ENCODE measurements at places on chromosomes 4 and X.

DNA sequence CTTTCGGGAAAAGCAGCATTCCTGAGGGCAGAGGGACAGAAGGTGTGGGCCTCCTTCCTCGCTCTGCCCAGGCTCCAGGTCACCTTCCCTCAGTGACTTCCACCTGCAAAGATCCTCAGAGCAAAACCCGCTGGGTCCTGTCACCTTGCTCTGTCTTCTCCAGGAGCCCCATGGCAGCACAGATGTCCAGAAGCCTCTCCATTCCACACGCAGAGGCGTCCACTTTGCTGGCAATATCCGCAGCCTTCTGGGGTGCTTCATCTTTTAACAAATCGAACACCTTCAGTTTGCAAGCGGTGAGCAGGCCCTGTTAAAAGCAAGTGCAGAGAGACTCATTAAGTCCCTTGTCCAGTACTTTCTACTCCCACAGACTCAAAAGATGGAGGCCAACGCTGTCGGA lies 27.3 kb downstream of the ASMTL start:
- H3K4me3 ChIP-seq, result no peak overlapping the region
- H3K36me3 ChIP-seq, result peaks cover 70% of the 10 kb centered on the region
- DNase-seq, result no peak

DNA sequence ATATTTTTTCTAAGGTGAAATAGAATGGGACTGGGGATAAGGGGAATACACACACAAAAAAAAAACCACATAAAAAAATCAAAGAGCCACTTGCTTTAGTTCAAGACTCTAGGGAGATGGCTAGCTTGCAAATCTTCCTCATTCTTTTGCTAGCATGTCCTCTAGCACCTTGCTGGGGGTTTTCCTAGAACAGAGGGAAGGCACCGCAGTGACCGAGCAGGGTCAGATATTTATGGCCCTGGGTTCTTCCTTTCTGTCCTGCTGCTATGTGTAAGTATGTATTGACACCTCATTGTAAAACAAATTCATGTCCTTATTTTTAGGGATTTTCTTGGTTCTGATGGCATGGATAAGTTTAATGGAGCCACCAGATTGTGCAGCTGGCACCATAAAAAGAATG lies 81.2 kb downstream of the SHISA3 start:
- DNase-seq, result no peak
- no peak overlapping the region for H3K27ac ChIP-seq
- H3K36me3 ChIP-seq, result peaks cover 8% of the 10 kb centered on the region
- H3K4me3 ChIP-seq, result no peak overlapping the region
- H3K27me3 ChIP-seq, result no peaks in the 10 kb centered on the region

- H3K27me3 ChIP-seq, result no peaks in the 10 kb centered on the region
- DNase-seq, result no peak
- no peak overlapping the region for H3K4me3 ChIP-seq
- H3K36me3 ChIP-seq, result no peaks in the 10 kb centered on the region
Observed at GRCh38 chr4:84089652-84090437, 409.2 kb downstream of the NKX6-1 start.

DNA sequence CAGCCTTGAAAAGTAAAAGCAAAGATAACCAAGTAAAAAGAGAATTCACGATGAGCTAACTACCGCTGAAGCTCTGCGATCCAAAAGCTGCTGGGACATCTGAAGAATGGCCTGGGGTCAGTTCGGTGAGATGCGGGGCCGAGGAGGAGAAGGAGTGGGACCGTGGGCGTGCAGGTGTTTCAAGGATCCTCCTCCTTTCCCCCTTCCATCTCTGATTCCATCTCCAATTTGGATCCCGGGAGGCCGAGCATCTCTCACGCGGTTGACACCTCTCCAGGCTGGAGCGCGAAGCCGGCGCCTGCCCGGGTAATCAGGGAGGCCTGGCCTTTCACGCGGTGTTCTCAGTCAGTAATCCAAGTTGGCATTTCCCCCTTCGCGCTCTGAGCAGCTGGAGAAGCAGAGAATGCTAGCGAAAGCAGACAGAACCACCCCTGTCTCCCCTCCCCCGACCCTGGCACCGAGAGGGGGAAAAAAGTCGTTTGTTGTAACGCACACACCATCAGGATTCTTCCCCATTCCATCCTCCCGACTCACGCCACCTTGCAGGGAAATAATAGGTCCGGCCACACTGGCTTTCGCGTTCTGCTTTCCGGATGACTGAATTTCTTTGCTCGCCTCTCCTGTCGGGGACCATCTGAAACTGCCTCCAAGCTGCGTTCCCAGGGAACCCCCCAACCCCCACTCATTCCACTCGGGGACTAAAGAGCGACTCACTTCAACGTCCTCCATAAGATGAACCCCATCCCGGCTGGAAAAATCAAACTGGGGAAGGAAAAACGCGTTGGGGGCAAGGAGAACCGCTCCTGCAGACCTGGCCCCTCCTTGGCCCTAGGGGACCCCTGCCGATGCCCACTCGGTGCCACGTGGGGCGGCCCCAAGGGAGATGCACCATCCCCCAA lies 6.5 kb downstream of the NEUROG2 start:
- peaks cover 42% of the 10 kb centered on the region for H3K4me1 ChIP-seq
- no peak for DNase-seq
- no peak overlapping the region for H3K27ac ChIP-seq
- H3K27me3 ChIP-seq, result peaks cover 77% of the 10 kb centered on the region

DNA sequence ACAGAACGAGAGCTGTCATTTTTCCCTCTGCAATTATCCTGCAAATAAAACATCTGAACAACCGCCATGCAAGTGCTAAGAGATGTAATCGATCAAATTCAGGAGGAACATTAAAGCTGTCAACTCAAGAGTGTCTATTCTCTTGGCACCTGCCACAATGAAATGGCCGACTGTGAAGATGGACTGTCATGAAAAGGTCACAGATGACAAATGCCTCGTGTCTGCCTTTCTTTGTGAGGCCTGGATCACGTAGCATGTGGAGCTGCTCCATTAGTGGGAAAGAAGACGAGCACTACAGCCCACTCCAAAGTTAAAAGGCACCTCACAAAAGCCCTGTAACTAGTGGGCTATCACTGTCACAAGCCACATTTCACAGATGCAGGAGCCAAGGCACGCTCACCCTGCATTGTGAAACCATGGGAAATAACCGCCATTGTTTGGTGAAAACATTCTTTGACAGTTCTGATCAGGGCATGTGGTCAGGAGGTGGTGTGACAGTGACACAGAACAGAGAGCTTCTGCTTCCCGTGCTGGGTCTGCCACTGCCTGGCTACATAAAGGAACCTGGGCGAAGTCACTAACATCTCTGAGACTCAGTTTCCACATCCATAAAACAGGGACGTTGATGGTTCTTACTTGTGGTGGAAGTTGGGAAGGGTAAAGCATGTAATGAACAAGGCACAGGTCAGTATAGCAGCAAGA lies 98.9 kb downstream of the EVC2 start:
- DNase-seq, result no peak
- no peaks in the 10 kb centered on the region for H3K4me1 ChIP-seq
- H3K36me3 ChIP-seq, result no peaks in the 10 kb centered on the region
- H3K4me3 ChIP-seq, result no peak overlapping the region

DNA sequence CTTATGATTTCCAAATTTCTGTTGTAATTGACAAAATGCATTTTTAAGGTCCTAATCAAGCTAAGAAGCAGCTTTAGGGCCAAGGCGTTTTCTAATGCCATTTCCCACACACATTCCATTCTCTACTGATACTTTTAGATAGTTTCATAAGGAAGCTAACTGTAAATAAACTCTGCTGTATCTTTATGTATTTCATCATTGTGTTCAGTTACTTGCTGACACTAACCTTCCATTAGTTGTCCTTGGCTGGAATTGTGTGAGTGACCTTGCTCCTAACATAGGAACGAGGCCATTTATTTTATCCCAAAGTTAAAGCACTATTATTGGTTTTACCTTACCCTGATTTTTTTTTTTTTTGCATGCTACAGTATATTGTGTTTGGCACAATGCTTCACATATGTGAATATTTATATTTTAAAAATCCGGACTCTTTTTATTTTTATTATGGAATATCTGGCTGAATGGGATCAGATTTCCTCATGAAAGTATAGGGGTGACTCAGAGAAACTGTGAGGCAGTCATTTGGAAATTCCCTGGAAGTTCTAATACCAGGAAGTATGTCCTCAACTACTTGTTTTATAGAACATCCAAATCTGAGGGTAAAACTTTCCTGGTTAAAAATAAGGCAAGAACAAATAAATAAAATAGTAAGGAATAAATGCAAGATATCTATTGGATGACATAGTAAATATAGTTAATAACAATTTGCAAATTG lies 62.7 kb upstream of the SORBS2 start:
- H3K27me3 ChIP-seq, result no peaks in the 10 kb centered on the region
- no peaks in the 10 kb centered on the region for H3K36me3 ChIP-seq
- no peak overlapping the region for H3K4me3 ChIP-seq
- no peak overlapping the region for H3K27ac ChIP-seq
- DNase-seq, result no peak

DNA sequence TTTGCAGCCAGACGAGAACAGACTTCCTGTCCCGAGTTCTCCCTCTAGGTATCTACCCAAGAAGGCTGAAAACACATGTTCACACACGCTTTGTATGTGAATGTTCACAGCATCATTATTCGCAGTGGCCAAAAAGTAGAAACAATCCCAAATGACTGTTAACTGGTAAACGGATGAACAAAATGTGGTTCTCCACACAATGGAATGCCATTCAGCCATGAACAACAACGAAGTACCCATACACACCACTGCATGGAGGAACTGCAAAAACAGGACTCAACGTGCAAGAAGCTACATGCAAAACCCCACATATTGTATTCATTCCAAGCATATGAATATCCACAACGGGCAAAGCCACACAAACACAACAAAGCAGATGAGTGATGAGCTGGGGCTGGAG lies 45.0 kb downstream of the PDHA1 start:
- no peak overlapping the region for H3K27ac ChIP-seq
- DNase-seq, result no peak
- no peaks in the 10 kb centered on the region for H3K36me3 ChIP-seq
- H3K4me3 ChIP-seq, result no peak overlapping the region

DNA sequence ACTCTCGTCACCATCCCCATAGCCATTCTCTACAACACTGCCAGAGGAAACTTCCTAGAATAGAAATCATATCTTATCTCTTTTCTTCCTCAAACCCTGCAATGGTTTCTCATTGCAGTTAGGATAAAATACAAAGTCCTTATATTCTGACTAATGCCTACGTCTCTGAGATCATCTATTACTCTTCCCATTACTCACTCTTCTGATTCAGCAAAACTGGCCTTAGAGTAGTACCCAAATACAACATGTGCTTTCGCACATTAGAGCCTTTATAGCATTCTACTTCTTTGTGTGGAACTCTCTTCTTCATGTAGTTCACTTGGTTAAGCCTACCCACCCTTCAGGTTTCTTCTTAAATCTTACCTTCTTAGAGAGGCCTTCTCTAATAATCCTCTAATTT lies 28.0 kb downstream of the LHFPL1 start:
- no peak for DNase-seq
- no peaks in the 10 kb centered on the region for H3K27me3 ChIP-seq
- H3K36me3 ChIP-seq, result peaks cover 2% of the 10 kb centered on the region
- no peak overlapping the region for H3K4me3 ChIP-seq

DNA sequence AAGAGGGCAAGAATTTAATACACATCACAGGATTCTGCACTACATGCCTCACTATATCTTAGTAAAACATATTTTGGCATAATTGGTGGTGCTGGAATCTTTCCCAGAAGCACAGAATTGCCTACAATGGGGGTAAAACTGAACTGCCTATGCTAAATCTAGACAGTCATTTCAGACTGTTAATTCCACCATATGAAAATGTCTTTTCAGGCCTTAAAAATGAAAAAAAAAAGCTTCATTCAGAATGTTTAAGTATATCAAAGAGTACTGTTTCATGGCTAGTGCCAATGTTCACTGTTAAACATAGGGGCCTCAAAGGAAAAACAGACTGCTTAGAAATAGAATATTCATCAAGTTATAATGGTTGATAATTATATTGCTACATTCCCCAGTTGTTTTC lies 797.0 kb downstream of the PCDH19 start:
- no peaks in the 10 kb centered on the region for H3K27me3 ChIP-seq
- no peaks in the 10 kb centered on the region for H3K4me1 ChIP-seq
- no peak for DNase-seq
- H3K36me3 ChIP-seq, result no peaks in the 10 kb centered on the region
- H3K4me3 ChIP-seq, result no peak overlapping the region

DNA sequence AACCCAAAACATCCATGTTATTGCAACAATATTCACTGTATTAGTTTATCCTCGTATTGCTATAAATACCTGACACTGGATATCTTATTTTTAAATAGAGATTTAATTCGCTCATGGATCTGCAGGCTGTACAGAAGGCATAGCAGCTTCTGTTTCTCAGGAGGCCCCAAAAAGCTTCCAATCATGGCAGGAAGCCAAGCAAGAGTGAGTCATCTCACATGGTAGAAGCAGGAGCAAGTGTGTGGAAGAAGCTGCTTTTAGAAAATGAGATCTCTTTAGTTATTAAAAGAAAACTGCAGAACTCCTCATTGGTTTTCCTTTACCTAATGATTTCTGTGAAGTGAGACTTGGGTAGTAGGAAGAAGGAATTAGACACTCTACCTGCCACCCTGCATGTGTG lies 16.4 kb downstream of the ZNF732 start:
- no peak overlapping the region for H3K27ac ChIP-seq
- H3K36me3 ChIP-seq, result no peaks in the 10 kb centered on the region
- H3K4me1 ChIP-seq, result no peaks in the 10 kb centered on the region
- no peak for DNase-seq
- H3K27me3 ChIP-seq, result no peaks in the 10 kb centered on the region

- H3K27me3 ChIP-seq, result no peaks in the 10 kb centered on the region
- no peaks in the 10 kb centered on the region for H3K36me3 ChIP-seq
- no peak overlapping the region for H3K4me3 ChIP-seq
Observed at GRCh38 chr4:129604632-129605255, 508.8 kb downstream of the C4orf33 start.

Measured in activated CD8-positive, alpha-beta T cell treated with anti-CD3 and anti-CD28 coated beads, Interleukin-2, amount 10 ng/mL, durations not matched to agents 7 days and 5 days (primary cell).